Activated naive CD8-positive, alpha-beta T cell treated with anti-CD3 and anti-CD28 coated beads for 36 hours (primary cell): ENCODE measurements at places on chromosomes 6 and 20.

- no peak for DNase-seq
These were observed 518.5 kb downstream of the PREX1 start for GRCh38 chr20:48309293-48309692.

DNA sequence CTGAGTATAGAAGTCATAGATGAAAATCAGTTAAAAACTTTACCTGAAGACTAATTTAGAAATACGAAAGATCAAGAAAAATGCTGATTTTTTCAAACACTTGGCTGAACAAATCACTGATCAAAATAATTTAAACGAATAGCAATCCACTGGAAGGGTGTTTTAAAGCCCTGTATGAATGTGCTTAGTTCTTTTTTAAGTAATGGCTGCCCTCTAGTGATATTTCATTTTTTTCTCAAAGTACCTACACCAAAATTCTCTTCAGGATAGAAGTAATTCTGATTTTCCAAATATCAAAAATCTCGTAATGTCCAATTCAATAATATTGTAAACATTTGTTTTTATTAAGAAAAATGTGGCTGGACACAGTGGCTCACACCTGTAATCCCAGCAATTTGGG, 32.5 kb downstream of the AKAP7 start:
- DNase-seq, result no peak

DNA sequence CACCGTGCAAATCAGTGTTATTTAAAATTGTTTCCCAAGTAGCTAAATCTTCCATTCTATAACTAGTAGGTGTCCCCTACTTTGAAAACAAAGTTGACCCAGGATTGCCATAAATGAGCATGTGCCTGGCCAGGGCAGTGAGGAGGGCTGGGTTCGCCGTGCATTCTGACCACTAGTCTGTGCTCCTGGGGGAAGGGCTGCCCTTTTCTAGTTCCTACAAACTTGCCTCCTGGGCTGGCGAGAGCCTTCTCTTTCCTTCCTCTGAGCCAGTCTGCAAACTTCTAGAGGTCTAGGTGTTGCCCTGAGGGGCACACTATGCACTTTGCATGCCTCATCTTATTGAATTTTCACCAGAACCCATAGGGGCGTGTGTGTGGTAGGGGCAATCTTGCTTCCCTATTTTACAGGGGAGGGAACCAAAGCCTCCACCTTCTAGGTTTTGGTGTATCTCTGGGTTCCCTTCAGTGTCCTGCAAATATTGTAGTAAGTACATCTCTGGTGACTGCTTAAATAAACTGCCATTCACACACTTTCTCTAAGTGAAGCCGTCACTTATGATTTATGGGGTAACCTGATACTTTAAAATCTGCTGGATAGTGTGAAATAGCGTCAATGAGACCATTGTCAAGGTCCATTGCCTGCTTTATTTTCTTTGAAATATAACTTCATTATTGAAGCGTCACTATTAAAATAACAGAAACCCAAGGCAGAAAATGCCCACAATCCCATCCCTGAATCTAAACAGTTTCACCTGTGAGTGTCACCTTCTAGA, 42.2 kb downstream of the CDH26 start:
- no peak for DNase-seq

DNA sequence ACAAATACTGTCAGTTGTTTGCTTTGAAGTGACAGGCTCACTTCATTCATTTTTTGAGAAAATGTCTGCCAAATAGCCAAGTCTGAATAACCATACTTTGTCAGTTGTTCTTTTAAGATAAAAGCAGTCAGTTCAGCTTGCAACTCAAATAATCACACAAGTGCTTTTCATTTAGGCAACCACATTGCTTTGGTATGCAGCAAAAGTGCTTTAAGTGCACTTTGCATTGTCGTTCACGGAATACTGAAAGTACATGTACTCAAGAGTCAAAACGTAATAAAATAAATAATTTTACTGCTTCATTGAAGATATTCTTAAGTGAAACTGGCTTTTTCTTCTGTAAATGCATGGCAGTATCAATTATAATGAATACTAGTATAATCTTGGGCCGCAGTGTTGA, 107.2 kb downstream of the MMS22L start:
- DNase-seq, result no peak

GRCh38 chr20:35145141-35145564, 2.0 kb downstream of the EDEM2 start:
- no peak for DNase-seq

GRCh38 chr6:10312445-10312844, 102.4 kb downstream of the TFAP2A start:
- no peak for DNase-seq

- DNase-seq, result no peak
These were observed 17.1 kb downstream of the DIDO1 start for GRCh38 chr20:62908971-62909791.
